ENCODE measurements at places on chromosomes 7 and 10. TPM values are rescaled to one million over a fixed set of nuclear protein-coding genes. Genes with fewer than 3 reads are reported as not detected.

SPDYE11 gene
- not detected for total RNA-seq

C10orf105 gene
- total RNA-seq: 0.32 TPM

SLC39A12 gene
- total RNA-seq: not detected

DNA sequence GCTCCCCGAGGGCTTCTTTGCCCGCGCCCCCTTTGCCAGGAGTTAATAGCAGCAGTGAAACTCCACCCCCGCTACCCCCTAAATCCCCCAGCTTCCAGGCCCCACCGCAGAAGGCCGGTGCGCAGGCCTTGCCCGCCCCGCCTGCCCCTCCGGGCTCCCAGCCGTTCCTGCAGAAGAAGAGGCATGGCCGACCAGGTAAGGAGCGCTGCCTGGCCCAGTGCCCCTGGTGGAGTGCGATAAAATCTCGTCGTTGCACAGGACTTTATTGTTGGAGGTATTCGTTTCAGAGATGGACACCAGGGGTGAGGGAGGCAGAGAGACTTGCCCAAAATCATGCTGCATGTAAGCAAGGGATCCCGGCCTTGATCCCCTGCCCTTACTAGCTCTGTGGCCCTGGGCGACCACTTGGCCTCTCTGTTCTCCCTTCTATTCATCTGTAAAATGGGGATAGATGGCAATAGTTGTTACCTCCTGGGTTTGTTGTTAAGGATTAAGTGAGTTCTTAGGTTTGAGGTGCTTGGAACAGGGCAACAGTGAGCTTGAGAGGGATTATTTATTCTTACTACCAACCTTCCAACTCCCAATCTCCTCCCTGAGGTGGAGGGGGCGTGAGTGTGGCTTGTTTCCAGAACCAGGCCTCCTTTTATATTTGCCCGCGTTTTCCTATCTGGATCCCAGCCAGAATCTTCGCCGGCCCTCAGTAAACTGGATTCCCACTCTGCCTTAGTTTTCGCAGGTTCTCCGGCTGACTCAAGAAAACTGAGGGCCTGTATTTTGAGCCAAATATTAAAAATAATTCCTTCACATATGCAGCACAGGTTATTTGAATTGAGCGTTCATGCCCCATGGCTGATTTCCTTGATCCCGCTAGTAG lies 78.3 kb downstream of the WIPF3 start:
- peaks cover 12% of the 10 kb centered on the region for H3K27me3 ChIP-seq
- DNase-seq: no peak
- no peak overlapping the region for H3K4me3 ChIP-seq
- H3K36me3 ChIP-seq: no peaks in the 10 kb centered on the region
- no peak overlapping the region for H3K27ac ChIP-seq
- H3K4me1 ChIP-seq: peaks cover 6% of the 10 kb centered on the region

- H3K4me1 ChIP-seq: no peaks in the 10 kb centered on the region
- H3K36me3 ChIP-seq: no peaks in the 10 kb centered on the region
- no peak overlapping the region for H3K4me3 ChIP-seq
These were observed 2.5 kb upstream of the LRIT2 start for GRCh38 chr10:84227810-84228209.

- H3K36me3 ChIP-seq: peaks cover 7% of the 10 kb centered on the region
- peak overlapping the region; percentile 98 for H3K4me3 ChIP-seq
- H3K4me1 ChIP-seq: peaks cover 42% of the 10 kb centered on the region
- no peaks in the 10 kb centered on the region for H3K27me3 ChIP-seq
These were observed 669 bp upstream of the AP5Z1 start for GRCh38 chr7:4774658-4775249.

DNA sequence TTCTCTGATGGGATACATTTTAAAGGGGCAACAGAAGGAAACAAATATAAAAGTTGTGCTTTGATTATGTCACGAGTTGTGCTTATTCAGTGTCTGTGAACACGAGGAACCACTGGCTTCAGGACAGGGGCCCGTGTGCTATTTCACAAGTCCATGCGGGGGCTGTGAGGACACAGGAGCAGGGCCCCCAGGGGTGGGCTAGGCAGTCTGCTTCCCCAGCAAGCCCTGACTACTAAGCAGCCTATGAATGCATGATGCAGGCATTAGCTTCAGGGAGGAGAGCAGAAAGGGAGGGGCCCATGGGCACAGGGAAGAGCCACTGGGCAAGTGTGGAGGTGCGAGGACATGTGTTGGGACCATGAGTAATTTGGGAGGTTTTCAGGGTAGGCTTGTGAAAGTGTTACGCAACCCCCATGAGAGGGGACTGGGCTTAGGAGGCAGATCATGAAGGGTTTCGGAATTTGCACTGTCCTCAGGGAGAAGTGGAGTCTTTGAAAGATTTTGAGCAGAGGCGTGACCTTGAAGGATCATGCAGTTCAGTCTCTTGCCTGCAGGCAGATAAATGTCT lies 424.9 kb downstream of the CALN1 start:
- H3K4me1 ChIP-seq: no peaks in the 10 kb centered on the region
- H3K27ac ChIP-seq: no peak overlapping the region
- H3K36me3 ChIP-seq: no peaks in the 10 kb centered on the region
- H3K4me3 ChIP-seq: no peak overlapping the region

DNA sequence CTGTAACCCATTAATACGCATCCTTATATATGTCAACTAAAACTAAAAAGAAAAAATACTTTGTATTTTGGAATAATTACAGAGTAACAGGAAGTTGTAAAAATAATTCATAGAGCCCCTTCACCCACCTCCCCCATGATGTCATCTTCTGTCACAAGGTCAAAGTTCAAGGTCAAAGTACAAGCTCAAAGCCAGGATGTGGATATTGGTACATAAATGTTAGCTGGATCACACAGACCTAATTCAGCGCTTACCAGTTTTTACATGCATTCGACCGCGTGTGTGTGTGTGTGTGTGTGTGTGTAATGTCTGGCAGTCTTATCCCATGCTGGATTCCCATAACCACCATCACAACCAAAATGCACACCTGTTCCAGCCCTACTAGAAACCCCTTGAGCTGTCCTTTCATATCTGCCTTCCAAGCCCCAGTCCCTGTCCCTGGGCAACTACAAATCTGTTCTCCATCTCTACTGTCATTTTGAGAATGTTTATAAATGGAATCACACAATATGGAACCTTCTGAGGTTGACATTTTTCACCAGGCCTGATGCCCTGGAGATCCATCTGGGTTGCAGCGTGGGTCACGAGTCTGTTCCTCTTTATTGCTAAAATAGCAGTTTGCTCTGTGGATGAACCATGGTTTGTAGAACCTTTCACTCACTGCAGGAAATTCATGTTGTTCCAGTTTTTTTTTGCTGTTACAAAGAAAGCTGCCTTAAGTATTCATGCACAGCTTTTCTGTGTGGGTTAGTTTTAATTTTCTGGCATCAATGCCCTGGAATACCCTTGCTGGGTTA lies 153.6 kb upstream of the PITRM1 start:
- H3K27me3 ChIP-seq: no peaks in the 10 kb centered on the region
- H3K4me3 ChIP-seq: no peak overlapping the region
- H3K4me1 ChIP-seq: no peaks in the 10 kb centered on the region
- H3K36me3 ChIP-seq: no peaks in the 10 kb centered on the region
- no peak overlapping the region for H3K27ac ChIP-seq

DNA sequence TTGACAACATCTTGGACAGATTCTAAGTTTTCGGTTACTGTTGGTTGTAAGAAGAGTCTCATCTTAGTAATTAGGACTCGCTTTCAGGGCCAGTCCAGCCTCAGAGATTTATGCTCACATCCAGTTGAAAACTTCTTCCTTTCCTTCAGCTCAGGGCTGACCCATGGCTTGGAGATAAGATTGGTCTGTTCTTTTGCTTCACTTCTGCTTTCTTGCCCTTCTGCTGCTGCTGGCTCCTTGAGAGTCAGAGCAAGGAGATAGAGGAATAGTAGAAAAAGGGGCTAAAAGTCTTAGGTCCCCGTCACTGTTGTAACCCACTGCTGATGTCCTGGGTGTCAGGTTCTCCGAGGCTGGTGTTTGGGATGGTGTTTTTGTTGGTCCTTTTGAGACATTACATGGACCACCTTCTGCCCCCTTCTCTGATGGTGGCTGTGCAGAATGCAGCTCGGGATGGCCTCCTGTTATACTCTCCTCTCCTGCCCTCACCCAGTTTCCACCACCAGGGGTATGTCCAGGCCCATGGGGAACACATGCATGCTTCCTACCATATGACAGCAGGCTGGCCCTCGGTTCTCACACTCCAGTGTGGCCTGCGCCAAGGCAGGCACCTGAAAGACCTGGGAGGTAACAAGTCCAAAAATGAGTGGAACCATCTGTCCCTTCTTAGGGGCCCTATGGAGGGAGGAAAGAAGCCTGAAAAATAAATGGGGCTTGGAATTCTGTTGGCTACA lies 67.8 kb upstream of the PCBD1 start:
- no peaks in the 10 kb centered on the region for H3K36me3 ChIP-seq
- H3K27ac ChIP-seq: no peak overlapping the region
- H3K4me1 ChIP-seq: no peaks in the 10 kb centered on the region
- no peak for DNase-seq
- H3K27me3 ChIP-seq: peaks cover 4% of the 10 kb centered on the region

DNA sequence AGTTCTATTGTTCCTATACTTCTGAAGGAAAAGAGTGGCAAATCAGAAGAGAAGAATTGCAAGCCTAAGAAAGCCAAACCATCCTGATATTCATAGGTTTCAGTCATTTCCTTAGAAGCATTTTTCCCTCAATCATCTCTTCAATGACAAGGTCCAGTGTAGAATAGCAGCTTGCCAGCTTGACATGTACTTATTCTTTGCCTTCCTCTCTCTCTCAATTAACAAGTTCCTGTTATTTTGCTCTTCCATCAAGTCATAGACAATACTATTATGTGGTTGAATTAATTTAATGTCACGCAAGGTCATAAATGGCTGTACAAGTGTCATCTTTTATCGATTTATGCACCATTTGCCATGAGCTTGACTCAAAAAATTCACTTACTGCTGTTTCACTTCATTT lies 216.3 kb upstream of the MBL2 start:
- H3K27ac ChIP-seq: no peak overlapping the region
- no peak overlapping the region for H3K4me3 ChIP-seq
- no peak for DNase-seq
- no peaks in the 10 kb centered on the region for H3K27me3 ChIP-seq

DNA sequence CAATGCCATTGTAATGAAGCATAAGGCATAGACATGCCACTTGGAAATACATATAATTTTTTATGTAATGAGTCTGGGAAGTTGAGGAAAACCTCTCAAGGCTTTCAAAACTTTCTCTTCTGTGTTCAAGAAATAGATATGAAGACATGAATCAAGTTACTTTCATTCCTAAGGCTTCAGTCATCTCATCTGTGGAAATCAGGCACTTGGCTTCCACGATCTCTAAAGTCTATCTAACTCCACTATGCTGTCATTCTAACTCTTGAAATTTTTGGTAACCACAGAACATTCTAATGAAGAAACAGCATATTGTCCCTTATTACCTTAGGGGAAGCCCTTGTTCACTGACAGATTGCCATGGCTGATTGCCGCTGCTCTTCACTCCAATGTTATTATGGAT lies 242.6 kb downstream of the CNTNAP2 start:
- no peak for DNase-seq
- no peak overlapping the region for H3K27ac ChIP-seq
- no peaks in the 10 kb centered on the region for H3K36me3 ChIP-seq
- no peaks in the 10 kb centered on the region for H3K4me1 ChIP-seq

GRCh38 chr7:154759989-154760388 lies 242.9 kb downstream of the PAXIP1 start:
- no peak for DNase-seq
- H3K4me1 ChIP-seq: no peaks in the 10 kb centered on the region
- no peaks in the 10 kb centered on the region for H3K27me3 ChIP-seq
- no peaks in the 10 kb centered on the region for H3K36me3 ChIP-seq
- H3K4me3 ChIP-seq: no peak overlapping the region
- no peak overlapping the region for H3K27ac ChIP-seq

- H3K4me1 ChIP-seq: no peaks in the 10 kb centered on the region
- H3K4me3 ChIP-seq: no peak overlapping the region
- H3K27me3 ChIP-seq: no peaks in the 10 kb centered on the region
- H3K27ac ChIP-seq: no peak overlapping the region
- DNase-seq: no peak
These were observed 221.3 kb upstream of the ZMIZ1 start for GRCh38 chr10:78847485-78847884.

DNA sequence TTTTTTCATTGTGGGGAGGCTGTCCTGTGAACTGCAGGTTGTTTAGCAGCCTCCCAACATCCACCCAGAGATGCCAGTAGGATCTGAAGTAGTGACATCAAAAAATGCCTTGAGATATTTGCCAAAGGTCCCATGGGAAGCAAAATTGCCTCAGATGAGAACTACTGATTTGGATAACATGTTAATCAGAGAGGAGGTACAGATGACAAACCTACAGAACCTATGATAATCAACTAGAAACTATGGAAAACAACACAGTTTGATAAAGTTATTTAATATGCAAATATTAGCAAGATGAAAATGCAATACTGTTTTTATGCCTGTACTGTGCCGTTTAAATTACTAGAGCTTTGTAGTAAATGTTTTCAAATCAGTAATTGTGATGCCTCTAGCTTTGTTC lies 90.9 kb upstream of the NOBOX start:
- DNase-seq: no peak
- peaks cover 7% of the 10 kb centered on the region for H3K36me3 ChIP-seq
- no peak overlapping the region for H3K27ac ChIP-seq
- no peaks in the 10 kb centered on the region for H3K27me3 ChIP-seq

- H3K36me3 ChIP-seq: peaks cover under 1% of the 10 kb centered on the region
- no peaks in the 10 kb centered on the region for H3K27me3 ChIP-seq
- no peaks in the 10 kb centered on the region for H3K4me1 ChIP-seq
These were observed 54.9 kb upstream of the CAMK2B start for GRCh38 chr7:44380189-44380830.

- no peak for DNase-seq
- no peak overlapping the region for H3K27ac ChIP-seq
- no peaks in the 10 kb centered on the region for H3K4me1 ChIP-seq
These were observed 60.9 kb downstream of the C10orf90 start for GRCh38 chr10:126609566-126609965.

GRCh38 chr7:139635526-139636302 lies 112.2 kb downstream of the CLEC2L start:
- peak; percentile 85 for DNase-seq
- H3K27ac ChIP-seq: peak overlapping the region; percentile 77
- no peaks in the 10 kb centered on the region for H3K27me3 ChIP-seq
- peaks cover 61% of the 10 kb centered on the region for H3K4me1 ChIP-seq
- peaks cover 7% of the 10 kb centered on the region for H3K36me3 ChIP-seq

- no peak overlapping the region for H3K27ac ChIP-seq
- H3K36me3 ChIP-seq: peaks cover 2% of the 10 kb centered on the region
- peak; percentile 56 for DNase-seq
- peaks cover 6% of the 10 kb centered on the region for H3K27me3 ChIP-seq
- H3K4me3 ChIP-seq: no peak overlapping the region
These were observed 256.2 kb downstream of the ELFN1 start for GRCh38 chr7:1925973-1926907.

DNA sequence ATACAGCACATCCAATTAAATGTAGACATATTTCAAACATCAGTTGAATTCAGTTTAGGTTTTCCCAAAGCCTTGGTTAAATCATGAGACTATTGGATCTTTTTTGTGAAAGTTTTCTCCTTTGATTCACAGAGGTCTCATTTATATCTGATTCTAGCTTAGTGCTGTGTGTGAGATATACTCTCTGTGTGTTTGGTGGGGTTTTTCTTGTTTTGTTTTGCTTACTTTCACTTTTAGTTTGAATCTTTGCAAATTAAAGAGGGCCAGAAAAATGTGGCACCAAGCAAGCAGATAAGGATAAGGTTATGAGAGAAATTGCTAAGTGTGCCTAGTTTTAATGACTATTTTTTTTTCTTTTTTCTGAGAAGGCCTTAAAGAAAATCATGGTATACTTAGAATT lies 12.6 kb upstream of the OR6B1 start:
- H3K27ac ChIP-seq: peak overlapping the region; percentile 16
- DNase-seq: no peak
- H3K4me3 ChIP-seq: no peak overlapping the region

- H3K27ac ChIP-seq: no peak overlapping the region
- H3K4me3 ChIP-seq: no peak overlapping the region
- no peaks in the 10 kb centered on the region for H3K27me3 ChIP-seq
- peaks cover 14% of the 10 kb centered on the region for H3K36me3 ChIP-seq
These were observed 21.5 kb downstream of the GET4 start for GRCh38 chr7:897771-898376.

Measured in activated naive CD4-positive, alpha-beta T cell treated with anti-CD3 and anti-CD28 coated beads for 36 hours (primary cell).